ENCODE measurements at places on chromosomes 4 and X. TPM values are rescaled to one million over a fixed set of nuclear protein-coding genes. Genes with fewer than 3 reads are reported as not detected.

The RAI2 gene
- total RNA-seq, result 22.3 TPM

The AVPR2 gene
- total RNA-seq, result 3.3 TPM

The GABRQ gene
- not detected for total RNA-seq

The ZNF732 gene
- not detected for total RNA-seq

The NKX3-2 gene
- total RNA-seq, result not detected

The ATP8A1 gene
- total RNA-seq, result 14.0 TPM

The CCDC110 gene
- 0.99 TPM for total RNA-seq

The KCND1 gene
- total RNA-seq, result 0.47 TPM

The SPIN2A gene
- 0.22 TPM for total RNA-seq

The TCEAL5 gene
- total RNA-seq, result 0.22 TPM

The CXXC4 gene
- total RNA-seq, result 5.0 TPM

The CSAG3 gene
- not detected for total RNA-seq

The CFAP47 gene
- total RNA-seq, result not detected

The GABRG1 gene
- not detected for total RNA-seq
